ENCODE measurements at places on chromosomes 2 and 18.

GRCh38 chr2:212816267-212816666, 277.7 kb upstream of the ERBB4 start:
- DNase-seq, result no peak

DNA sequence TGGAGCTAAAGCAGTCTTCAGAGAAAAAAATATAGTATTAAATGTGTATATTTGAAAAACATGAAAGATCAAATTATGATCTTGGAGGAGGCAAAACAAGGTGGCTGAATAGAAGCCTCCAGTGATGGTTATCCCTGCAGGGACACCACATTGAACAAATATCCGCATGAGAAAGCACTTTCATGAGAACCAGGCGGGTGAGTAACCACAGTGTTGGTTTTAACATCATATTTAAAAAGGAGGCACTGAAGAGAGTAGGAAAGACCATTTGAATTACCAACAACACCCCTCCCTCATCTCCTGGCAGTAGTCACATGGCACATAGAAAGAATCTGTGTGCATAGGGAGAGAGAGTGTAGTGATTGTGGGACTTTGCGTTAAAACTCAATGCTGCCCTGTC, 759.6 kb upstream of the NRXN1 start:
- DNase-seq, result no peak

- no peak for DNase-seq
Measured at GRCh38 chr2:61379521-61379920, 91.4 kb downstream of the USP34 start.

GRCh38 chr2:169119851-169120250, 50.5 kb downstream of the DHRS9 start:
- no peak for DNase-seq

DNA sequence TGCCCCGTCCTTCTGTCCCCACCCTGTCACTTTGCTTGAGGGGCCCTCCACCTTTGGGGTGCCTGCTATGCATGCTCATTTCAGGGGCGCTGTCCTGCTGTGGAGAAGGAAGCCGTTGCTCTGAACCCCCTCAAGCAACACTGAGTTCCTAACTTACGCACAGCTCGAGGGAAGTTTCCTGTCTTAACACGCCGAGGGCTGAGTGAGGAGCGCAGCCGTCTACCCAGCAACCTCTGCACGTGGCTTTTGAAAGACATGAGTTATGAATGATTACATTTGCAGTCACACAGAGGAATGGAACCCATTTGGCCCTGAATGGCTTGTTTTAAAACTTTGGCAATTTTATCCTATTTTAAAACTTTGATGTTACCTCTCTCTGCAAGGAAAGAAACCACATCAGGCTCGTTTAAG, 14.0 kb downstream of the RAMP1 start:
- no peak for DNase-seq

DNA sequence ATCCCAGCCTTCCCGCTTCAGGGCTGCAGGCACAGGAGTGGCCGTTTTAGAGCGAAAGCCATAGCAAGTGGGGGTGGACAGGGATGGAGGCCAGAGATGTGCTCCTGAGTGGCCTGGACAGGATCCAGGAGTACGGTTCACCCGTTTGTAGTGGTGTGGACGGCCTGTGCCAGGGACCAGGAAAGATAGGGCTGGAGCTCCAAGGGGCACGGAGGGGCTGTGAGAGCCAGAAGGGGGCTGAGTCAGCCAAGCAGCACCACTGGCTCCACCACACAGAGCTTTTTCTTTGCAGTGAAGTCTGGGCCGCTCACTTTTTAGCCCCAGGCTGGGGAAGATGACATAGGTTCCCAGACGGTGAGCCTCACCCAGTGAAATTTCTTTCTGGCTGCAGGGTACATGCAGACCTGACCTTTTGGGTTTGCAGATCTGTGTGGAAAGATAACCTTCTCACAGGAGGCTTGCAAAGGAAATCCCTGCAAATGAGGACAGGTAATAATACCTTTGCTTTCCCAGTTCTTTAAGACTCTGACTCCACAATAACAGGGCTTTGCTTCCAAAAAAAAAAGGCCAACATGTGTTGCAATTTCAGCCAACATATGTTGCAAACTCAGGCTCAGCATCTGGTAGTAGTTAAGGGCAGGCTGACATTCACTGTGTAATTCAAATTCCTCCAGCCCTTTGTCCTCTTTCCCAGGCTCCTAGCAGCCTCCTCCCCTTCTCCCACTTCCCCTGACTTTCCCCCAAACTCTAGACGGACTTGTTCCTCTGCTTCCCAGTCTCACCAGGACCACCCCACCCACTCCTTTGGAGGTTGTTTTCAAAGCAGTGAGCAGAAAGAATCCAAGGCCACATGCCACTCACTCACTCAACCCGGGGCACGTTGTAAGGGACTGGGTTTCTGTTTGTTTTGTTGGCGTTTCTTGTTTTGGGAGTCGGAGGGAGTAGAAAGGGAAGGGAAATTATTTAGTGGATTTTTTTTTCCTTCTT, 20.3 kb upstream of the LAPTM4A start:
- DNase-seq, result no peak

DNA sequence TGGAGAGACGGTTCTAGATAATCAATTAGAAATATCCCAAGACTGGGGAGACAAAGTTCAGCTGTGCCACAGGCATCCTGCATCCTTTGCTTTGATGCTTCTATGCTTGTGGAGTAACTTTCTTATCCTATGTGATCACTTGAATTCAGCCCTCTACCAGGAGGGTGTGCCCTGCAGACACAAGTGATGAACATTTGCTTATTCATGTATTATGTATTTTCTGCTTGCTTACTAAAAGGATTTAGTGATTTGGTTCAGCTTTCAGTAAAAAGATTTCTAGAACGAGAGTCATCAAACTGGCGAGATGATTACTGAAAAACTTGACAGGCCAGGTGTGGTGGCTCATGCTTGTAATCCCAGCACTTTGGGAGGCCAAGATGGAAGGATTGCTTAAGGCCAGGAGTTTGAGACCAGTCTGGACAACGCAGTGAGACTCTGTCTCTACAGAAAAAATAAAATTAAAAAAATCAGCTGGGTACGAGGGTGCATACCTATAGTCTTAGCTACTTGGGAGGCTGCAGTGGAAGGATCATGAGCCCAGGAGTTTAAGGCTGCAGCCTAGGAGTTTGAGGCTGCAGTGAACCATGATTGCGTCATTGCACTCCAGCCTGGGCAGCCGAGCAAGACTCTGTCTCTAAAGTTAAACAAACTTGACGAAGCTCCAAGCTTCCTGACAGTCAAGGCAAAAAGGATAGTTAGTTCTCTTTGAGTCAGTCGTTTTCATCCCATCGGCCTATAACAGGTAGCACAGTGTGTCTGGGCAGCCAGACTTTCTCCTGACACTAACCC, 13.3 kb downstream of the HK2 start:
- no peak for DNase-seq

DNA sequence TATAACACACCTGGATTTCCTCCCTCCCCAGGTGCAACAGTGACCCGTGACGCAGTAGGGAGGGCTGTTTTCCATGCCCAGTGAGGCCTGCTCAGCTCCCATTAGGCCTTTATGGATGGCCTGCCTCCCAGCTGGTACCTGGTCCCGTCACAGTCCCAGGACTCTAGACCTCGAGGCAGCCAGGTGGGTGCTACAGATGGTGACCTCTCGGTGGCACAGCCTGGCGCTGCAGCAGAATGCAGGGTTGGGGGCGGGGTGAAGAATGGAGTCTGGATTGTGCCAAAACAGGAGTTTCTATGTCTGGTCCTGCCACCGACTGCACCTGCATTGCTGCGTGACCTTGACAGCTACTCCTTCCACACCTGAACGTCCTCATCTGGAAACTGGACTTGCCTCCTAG, 18.0 kb upstream of the YWHAQ start:
- no peak for DNase-seq

GRCh38 chr2:41187376-41188122, 735.7 kb upstream of the SLC8A1 start:
- no peak for DNase-seq

DNA sequence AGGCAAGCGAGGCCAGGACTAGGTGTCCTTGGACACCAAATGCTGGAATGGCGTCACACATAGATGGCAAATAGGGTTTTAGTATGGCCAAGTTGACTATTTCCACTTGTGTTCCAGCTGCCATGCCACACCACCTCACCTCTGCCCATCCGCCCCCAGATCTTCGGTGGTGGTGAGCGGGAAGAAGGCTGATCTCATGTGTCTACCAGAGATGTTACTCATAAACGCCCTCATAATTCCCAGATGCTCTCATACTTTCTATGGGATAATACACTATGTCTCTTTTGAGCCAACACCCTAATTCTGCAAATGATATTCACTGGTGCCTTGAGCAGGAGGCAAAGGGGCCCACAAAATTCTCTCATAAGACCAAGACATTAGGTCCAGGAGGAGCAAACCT, 281.1 kb upstream of the FN1 start:
- no peak for DNase-seq

DNA sequence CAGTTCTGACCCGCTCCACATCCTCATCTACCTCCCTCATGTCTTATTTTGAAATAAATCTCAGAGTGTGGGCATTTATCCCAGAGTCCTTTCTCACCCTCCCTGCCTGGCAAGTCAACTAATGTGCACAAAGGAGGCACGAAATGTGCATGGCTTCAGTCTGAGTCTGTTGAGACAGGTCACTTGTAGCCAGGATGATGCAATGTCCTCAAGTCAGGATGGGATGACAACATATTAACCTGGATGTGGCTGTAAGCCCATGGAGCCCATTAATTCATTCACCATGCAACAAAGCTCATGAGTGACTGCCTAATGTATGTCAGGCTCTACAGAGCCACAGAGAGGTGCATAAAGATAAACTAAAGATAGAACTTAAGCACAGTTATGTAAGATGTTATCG, 34.5 kb downstream of the KCNG3 start:
- DNase-seq, result no peak

- DNase-seq, result no peak
Measured at GRCh38 chr2:142670362-142670761, 207.1 kb upstream of the KYNU start.

GRCh38 chr2:241686324-241686649, 328 bp downstream of the DTYMK start:
- no peak for DNase-seq

DNA sequence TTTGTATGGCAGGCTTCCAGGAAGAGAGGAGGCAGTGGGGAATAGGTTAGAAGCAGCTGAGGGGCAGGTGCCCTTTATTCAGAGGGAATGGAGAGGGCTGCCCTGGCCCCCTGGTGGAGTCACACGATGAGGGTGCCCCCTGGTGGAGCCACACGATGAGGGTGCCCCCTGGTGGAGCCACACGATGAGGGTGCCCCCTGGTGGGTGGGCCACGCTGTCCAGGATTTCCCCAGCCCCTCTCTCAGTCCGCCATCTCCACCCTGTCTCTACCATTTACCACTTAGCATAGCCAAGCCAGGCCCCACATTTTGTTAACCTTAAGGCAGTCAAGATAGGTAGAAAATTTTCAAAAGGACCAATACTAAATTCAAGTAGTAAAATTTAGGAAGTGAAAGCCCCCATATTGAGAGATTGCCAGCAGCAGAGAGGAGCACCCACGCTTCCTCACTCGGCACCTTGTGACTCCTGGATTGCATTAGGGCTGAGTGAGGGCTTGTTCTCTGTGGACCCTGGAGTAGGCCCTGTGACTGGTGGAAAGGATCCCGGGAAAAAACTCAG, 10.4 kb upstream of the FAM228A start:
- DNase-seq, result peak; percentile 12

GRCh38 chr2:201130524-201131186, 14.7 kb downstream of the CFLAR start:
- no peak for DNase-seq

- DNase-seq, result no peak
Measured at GRCh38 chr18:59884351-59884750, 15.4 kb upstream of the PMAIP1 start.

GRCh38 chr2:26687801-26688200, 4.7 kb upstream of the KCNK3 start:
- DNase-seq, result no peak

- no peak for DNase-seq
Measured at GRCh38 chr2:69571189-69571588, 72.3 kb downstream of the AAK1 start.

GRCh38 chr2:235043762-235044500, 92.1 kb downstream of the SH3BP4 start:
- DNase-seq, result no peak

DNA sequence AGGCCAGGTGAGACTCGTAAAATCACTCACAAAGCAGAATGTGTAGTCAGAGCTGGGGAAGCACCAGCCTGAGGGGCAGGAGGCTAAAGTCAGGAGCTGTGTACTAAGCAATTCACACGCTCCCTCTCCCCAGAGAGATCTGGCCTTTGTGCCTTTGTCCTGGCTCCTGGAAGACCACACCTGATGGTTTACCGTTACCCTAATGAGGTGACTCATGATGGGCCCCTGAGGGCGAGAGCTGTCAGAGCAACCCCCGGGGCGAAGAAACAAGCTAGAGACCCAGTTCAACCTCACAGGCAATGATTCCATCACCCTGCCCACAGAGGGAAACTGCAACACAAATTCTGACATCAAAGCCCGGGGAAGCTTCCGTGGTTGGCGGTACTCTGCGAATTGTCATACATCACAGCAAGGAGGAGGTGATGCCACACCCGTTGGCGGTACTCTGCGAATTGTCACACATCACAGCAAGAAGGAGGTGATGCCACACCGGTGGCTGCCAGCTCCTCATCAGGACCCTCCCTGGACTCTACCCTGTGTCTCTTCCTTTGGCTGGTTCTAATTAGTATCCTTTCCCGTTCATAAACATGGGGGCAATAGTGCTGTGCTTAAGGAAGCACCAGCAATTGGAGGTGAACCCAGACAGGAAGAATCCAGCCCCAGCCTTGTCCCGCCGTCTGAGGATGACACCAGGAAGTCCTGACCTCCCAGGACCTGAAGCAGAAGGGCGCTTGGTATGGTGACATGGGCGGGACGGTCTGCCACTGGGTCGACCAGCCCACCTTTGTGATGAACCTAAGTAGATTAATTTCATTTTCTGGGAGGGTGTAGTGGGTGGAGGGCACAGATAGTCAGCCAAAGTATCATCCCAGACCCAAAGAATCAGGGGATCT, 30.5 kb downstream of the B3GNT7 start:
- peak; percentile 74 for DNase-seq

GRCh38 chr2:190876631-190877030, 4.0 kb upstream of the GLS start:
- no peak for DNase-seq

GRCh38 chr18:43587538-43588153, 310.4 kb upstream of the SYT4 start:
- no peak for DNase-seq

DNA sequence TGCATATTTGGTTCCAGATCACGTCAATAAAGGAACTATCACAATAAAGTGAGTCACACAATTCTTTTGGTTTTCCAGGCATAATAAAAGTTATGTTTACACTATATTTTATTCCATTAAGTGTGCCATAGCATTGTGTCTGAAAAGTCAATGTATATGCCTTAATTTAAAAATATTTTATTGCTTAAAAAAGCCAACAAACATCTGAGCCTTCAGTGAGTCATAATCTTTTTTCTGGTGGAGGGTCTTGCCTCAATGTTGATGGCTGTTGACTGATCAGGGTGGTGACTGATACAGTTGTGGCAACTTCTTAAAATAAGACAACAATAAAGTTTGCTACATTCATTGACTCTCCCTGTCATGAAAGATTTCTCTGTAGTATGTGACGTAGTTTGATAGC, 254.3 kb upstream of the SPOPL start:
- no peak for DNase-seq
